Amygdala (tissue), 56 donors: ENCODE measurements at places on chromosomes 12 and 14.

DNA sequence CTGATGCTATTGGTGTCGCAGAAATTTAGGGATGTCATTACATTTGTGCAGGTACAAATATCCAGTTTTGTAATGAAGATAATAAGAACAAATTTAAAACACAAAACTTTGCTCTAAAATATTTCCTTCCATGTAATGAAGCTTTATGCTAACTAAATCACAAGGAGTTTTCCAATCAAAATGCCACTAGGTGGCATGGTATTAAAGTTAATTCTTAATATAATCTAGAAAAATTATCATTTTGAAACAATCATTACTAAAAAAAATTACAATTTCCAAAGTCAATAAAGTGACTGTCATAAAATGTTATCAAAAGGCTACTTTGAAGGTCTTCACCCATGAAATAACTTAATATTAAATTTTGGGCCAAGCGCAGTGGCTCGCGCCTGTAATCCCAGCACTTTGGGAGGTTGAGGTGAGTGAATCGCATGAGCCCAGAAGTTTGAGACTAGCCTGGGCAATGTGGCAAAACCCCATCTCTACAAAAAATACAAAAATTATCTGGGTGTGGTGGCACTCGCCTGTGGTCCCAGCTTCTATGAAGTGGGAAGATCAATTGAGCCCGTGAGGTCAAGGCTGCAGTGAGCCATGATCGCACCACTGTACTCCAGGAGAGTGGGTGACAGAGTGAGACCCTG lies 77.4 kb downstream of the KIF21A start:
- DNase-seq: no peak

- DNase-seq: no peak
These were observed 311.5 kb upstream of the OR4E1 start for GRCh38 chr14:21985081-21985480.

DNA sequence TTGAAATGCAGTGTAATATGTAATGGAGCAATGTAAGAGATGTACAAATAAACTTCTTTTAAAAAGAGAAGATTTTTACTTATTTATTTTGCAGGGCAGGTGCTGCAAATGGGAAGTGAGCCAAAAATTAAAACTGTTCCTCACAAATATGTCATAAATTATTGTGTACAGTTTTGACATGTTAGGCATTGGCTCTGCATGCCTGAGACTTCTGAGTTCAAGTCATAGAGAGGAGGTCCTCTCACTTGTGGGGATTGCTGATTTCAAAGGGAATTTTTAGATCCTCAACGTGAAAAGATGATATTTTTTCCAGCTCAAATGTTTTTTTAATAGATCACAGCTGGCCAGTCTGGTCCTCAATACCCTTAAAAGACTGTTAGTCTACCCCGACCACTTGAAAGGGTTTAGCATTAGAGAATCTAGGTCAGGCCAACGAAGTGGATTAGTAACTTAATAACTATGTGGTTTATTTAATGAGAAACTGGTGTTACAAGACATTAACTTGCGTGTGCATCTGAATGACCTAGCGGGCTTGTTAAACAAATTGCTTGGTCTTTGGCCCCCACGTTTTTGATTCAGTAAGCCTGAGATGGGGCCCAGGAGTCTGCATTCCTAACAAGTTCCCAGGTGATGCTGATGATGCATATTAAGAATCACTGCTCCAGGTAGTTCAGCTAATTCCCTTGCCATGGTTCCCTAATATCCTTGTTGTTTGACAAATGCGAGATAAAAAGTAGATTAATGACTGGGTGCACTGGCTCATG lies 30.9 kb upstream of the WDR89 start:
- no peak for DNase-seq

DNA sequence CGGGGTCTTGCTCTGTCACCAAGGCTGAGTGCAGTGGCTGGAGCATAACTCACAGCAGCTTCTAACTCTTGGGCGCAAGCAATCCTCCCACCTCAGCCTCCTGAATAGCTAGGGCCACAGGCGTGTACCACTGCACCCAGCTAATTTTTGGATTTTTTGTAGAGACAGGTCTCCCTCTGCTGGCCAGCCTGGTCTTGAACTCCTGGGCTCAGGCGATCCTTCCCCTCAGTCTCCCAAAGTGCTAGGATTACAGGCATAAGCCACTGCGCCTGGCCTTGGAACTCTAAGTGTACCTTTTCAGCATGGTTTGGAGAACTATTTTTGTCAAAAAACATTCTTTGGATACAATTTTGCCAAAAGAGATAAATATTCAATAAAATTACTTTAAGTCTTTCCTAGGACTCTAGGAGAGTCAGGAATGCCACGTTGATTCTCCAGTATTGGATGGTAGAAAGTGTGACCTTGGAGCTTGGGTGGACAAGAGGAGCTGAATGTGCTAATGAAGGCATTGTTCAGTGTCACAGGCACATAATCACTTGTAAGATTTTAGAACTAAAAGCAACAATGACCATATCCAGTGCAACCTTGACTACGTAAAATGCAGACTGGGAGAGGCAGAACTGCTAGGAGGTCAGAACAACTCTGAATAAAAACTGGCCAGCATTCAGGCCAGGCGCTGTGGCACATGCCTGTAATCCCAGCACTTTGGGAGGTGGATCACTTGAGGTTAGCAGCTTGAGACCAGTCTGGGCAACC lies 2.8 kb downstream of the SRSF9 start:
- no peak for DNase-seq

DNA sequence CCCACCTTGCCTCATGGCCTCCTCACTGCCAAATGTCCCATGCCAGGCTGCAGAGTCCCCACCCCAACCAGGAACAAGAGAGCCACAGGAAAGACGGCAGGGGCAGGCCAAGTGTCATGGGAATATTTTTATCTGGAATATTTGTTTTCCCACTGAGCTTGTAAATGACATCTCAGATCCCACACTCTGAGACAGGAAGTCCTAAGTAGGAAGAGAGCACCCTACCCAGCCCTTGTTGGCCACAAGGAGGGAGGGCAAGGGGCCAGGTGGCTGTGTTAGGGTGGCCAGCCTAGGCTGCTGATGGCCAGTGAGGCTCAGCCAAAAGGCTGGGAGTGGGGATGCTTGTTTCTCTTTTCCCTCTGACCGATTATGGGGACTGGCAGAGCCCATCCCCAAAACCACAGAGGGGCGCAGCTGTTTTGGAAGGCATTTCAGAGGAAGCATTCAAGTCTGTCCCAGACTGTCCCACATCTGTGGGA lies 7.7 kb upstream of the MEG3 start:
- DNase-seq: no peak

- no peak for DNase-seq
These were observed 14.2 kb downstream of the AMN1 start for GRCh38 chr12:31714406-31715271.

GRCh38 chr12:116784238-116784612 lies 46.1 kb downstream of the RNFT2 start:
- DNase-seq: no peak

DNA sequence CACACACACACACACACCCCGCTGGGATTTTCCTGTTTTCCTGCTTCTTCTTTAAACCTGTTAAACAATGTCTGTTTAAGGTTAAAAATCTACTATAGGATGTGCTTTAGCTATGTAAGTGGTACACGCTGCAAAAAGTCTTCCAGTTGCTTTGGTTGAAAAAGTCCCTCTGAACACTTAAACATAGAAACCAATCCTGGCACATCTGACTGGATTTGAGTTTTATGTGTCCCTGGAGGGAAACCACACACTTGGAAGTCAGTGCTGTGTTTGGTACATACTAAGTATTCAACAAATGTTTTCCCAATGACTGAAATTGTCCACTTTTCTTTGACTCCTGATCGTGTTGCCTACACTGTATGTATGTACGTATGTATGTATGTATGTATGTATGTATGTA lies 22.0 kb downstream of the CFL2 start:
- DNase-seq: no peak

DNA sequence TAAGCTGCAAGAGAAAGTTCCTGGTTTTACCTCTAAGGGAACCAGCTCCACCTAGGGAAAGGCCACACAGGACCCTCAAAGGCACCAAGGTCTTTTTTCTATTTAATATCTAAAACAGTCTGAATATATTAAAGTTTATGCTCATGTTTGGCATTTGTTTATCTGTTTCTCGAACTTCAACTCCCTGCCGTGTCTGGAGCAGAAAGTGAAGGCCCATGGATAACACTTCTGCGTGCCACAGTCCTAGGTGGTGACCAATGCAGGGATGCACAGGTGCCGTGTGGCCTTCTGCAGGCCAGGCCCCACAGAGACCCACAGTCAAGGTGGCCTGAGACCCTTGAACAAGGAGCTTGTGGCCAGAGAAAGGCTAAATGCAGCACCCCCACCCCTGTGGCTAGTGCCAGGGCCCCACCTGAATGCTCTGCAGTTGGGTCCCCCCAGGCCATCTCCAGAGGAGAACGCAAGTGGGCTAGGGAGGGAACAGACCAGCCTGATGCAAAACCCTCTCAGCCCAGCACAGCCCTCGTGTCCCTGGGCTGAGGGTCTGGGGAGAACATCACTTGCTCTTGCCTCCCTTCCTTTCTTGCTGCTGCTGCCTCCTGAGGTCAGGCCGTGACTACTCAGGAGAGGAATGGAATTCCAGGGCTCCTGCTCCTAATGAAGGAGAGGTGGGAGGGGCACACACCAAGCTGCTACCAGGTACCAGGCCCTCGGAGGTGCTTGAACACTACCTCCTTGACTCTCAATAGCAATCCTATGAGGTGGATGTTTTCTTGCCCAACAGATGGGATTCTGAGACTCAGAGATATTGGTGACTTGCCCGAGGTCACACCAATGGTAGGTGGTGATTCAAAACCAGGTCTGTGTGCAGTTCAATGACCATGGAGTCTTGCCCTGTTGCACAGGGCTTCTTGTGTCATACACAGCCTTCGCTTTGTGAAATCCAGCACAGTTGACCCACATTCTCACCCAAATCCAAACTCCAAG lies 45.4 kb downstream of the PSMA6 start:
- no peak for DNase-seq

- no peak for DNase-seq
These were observed 75.0 kb downstream of the KICS2 start for GRCh38 chr12:64147011-64147631.

GRCh38 chr14:60773558-60773957 lies 39.0 kb downstream of the MNAT1 start:
- DNase-seq: no peak

GRCh38 chr14:67490196-67490595 lies 1.7 kb upstream of the TMEM229B start:
- DNase-seq: no peak

DNA sequence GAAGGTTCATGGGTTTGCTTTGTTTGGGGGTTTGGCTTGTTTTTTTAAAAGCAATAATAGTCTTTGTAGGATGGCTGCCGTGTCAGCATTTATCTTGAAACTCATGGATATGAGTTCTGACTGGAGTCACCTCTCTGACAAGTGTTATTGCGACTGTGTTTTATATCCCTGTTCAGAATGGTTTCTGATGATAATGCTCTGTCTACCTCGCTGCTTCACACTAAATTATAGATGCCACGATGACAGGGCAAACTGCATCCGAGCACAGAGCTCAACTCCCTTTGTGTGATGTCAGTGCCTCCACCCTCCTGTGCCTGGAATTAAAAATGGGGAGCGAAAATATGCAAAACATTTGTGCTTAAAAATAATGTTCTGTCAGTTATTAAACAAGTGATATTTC lies 250.8 kb downstream of the EGLN3 start:
- no peak for DNase-seq

DNA sequence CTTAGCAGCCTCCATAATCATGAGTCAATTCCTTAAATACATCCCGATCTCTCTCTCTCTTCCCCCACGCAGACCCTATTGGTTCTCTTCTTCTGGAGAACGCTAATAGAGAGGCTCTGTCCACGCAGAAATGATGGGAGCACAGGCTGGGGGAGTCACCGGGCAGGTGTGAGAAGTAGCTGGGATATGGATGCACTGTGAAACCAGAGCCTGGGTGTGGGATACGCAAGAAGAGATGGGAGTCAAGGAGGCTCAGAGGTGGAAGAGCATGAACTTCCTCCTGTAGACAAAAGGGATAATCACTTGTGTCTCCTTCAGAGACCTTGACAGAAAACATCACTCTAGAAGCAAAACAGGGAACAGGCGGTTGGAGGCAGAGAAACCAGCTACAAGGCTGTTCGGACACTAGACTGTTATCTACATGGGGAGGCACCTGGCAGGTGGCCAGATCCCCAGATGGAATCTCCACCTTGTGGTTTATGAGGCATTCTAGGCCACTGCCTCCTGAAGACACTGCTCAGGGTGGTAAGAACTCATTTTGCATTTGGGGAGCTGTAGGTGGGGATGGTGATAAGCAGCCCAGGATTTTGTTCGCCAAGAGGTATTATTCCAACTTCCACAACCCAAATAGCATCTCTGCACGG lies 7.2 kb upstream of the SELPLG start:
- no peak for DNase-seq
